ENCODE measurements at places on chromosomes 2 and 18.
A peak's percentile ranks its signal among the peaks of the same experiment; 100 is the strongest.

DNA sequence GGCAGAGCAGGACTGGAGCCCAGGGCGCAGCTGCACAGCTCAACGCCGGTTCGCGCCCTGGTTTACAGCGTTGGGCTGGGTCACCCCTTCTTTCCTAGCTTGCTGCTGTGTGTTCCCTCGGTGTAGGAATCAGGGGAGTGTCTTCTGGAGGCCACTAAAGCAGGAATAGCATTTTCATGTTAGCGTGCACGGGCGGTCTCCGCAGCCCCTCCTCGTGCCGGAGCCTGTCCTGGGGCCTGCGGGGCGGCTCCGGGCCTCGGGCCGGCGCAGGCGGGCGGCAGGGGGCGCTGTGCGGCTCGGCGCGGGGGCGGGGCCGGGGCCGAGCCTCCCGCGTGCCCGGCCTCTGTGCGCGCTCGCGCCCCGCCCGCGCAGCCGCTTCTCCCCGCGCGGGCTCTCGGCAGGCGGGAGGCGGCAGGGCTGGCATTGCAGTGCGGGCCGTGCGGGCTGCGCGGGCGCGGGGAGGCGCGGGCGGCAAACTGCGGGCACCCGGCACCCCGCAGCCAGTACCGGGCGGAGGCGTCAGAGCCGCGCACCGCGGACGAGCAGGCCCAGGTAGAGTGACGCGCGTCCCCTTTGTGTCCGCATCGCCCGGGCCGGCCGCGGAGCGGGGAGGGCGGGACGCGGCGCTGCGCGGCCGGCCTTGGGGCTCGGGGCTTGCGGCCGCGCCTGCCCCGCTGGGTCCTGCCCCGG lies at the start of gene RNF144A:
Gene RNF144A, plus strand, starts transcription at position 342 of the 690 bp plus-strand sequence. CDS start 79,515 bp downstream, outside the sequence.
- DNase-seq = peak; percentile 52

- peak; percentile 45 for DNase-seq
Measured at GRCh38 chr2:168432565-168433186, 23.4 kb upstream of the CERS6 start.

DNA sequence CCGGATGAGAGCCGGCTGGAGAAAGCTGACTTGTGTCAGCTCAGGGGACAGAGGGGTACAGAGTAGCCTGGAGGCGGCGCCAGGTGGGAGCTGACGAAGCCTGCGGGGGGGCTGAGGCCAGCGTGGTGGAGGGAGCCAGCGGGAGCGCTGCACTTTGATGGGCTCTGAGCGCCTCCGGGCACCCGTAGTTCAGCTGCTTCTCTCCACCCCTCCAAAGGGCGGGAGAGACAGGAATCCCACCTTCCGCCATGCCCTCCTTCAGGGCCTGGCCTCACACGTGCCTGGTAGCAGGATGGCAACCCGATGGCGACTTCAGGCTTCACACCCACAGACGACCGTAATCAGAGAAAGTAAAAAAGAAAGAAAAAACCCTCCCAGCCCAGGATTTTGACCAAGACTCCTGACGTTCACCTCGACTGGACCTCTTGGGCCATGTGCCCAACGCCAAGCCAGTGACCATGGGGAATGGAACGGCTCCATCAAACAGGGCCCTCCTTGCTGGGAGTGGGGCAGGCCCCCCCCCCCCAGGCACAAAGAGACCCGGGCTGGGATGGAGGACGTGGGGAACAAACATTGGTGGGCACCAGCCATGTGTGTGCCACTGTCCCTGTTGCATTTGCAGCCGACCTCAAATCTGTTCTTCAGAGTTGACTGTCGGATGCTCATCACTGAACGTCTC lies 60.7 kb upstream of the ASAP2 start:
- no peak for DNase-seq

DNA sequence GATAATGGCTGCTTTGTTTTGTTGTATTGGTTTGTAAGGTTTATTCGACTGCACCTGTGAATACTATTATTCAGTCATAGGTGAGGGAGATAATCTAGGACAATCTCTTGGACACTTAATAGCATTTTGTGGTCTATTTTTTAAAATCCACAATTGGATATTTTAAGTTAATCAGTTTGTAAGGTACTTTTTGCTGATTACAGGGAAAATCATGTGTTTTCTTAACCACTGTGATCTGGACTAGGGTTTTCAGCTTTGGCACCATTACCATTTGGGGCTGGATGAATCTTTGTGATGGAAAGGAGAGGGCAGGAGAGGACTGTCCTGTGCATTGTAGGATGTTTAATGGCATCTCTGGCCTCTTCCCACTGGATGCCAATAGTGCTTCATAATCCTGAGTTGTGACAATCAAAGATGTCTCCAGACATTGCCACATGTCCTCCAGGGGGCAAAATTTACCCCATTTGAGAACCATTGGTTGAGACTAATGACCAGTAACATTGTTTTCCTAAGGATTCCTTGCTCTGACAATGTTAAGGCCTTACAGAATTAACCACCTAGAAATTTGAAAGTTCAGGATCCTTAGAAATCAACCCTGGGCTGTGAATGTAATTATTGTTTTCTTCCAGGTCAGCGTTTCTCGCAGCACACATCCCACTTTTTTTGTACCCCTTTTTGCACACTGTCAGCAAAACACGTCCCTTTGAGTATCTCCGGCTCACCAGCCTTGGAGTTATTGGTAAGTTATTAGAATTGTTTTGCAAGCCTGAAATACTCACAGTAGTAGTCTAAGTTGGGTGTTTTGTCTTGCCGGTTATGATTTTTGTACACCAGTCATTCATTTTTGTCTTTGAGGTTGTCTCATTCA lies 15.6 kb downstream of the CNOT9 start:
- DNase-seq = no peak

- peak; percentile 36 for DNase-seq
Measured at GRCh38 chr2:24586955-24587354, 95.9 kb downstream of the NCOA1 start.

DNA sequence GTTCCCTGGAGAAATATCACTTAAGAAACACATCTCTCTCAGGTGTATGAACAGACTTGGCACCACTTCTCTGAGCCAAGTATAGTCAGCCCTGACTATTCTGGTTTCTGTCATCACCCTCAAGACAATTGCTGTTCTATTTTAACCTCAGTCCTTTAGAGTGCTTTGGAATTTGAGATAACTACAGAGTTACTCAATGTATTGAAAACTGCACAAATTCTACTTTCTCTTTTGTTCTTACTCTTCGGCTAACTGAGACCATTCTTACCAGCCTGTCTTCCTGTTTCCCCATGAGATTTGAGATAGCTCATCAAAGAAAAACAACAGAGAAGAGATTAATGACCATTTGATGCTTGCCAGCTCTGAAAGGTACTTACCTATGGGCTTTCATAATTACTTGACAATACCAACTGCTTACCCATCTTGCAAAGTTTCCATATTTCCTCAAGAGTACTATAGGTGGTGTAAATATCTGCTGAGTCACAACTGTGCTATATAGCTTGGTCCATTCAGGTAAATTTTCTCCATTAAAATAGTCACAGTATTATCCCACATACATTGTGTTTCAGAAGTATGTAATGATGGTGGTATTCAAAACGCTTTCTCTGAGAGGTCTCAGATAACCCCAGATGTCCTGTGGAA lies 467.5 kb upstream of the CHST9 start:
- no peak for DNase-seq

DNA sequence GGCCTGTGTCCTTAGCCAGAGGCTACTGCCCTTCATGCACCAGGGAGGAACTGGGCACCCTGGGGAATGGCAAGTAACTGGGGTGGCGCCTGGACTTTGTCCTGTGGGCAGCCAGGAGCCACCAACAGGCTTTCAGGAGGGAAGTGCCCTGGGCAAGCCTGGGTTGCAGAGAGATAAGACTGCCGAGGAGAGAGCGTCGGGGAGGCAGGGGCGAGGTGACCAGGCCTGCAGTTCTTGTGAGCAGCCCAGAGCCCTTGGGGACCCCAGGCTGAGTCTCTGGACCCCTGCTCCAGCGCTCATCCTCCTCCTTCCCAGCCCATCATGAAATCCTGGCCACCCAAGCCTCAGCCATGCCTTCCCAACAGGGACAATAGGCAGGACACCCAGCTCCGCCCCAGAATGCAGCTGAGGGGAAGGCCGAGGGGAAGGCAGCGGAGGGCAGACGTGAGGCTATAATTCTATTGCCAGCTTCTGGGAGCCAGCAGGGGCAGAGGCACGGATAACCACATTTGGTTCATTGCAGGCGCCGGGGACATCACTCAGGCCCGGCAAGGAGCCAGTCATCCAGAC lies 25.1 kb downstream of the ADRA2B start:
- no peak for DNase-seq
